ENCODE measurements at places on chromosomes 7 and 10.
A peak's percentile ranks its signal among the peaks of the same experiment; 100 is the strongest.

GRCh38 chr7:27164367-27165088, 809 bp downstream of the HOXA9 start:
- DNase-seq = peak; percentile 36

DNA sequence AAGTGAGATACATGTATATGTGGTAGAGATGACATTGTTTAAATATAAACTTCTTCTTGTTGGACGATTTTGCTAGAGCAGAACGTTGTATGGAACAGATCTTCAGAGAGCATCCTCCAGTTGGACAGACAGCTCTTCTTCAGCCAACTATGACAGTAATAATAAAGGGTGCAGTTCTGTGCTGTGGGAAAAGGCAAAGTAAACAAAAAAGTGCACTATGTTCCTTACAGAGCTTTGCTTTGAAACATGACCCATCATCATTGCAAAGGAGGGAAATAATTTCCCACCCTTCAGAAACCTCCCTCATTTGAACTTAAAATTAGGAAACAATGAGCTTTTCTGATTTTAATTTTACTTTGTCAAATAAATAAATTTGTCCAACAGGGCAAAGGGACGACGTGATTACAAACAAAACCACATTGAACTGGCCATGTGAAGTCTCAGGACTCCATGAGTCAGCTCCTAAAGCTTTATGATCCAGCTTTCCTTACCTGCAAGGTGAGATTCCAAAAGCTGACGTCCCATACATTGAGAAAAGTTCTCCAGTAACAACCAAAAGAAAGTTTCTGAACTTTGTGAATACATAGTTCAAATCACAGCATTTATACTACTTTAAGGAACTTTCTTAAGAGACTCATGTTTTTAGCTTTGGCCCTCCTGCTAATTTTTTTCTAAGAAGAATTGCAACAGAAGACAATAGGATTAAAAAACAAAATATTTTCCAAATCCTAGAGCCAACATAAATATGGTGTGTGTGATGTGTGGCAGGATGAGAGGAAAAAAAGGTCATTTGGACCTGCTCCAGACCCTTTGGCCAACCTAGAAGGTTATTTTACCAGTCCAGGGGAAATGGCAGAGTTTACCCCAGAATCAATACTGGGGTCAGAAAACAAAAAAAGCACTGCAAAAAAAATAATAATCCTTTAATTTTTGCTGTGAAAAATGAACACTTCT, 565.4 kb upstream of the NRP1 start:
- peak; percentile 34 for DNase-seq

DNA sequence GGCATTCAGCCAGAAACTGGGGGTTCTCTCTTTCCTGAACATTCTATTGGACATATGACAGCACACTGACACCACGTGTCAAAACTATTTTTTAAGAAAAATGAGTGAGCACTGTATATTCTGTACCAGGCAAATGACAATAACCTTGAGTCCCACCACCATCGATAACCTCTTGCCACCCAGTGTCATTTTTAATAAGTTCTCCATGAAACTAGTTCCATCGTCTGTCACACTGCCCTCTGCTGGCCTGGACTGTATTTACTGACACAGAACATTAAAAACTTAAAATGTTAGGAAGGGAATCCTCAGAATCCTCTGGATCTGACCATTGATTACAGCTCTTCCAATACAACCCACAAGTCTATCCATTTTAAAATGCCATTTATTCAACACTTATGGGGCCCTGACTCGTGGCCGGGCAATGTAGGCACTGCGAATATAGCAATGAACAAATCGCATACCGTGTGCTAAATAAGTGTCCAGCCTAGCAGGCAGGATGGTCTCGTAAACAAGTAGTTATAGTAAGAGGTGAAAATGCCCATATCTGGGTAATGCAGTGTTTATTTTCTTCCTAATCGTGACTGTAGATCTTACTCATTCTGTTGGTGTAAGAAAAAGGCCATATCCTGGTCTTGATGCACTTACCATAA, 35.9 kb upstream of the CACNB2 start:
- DNase-seq = no peak

GRCh38 chr10:47238331-47239095, 61.5 kb upstream of the GDF10 start:
- no peak for DNase-seq

- DNase-seq = no peak
These were observed 1122.6 kb upstream of the POT1 start for GRCh38 chr7:126052229-126052628.

DNA sequence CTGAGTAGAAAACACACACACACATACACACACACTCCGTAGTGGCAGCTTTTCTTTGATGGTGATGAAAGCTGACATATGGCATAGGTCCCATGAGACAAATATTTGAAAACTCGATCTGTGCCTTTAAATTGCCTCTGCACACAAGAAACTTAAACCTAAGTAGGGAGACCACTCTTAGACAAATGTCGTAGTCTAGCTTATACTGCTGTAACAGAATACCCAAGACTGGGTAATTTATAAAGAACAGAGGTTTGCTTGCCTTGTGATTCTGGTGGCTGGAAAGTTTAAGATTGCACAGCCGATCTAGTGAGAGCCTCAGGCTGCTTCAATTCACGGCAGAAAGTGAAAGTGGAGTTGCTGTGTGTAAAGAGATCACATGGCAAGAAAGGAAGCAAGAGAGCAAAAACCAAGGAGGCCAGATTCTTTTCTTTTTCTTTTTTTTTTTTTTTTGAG, 489.4 kb upstream of the SORCS1 start:
- DNase-seq = no peak

- no peak for DNase-seq
These were observed 701 bp downstream of the MTPAP start for GRCh38 chr10:30348378-30348776.

- peak; percentile 75 for DNase-seq
These were observed 771.6 kb upstream of the COBL start for GRCh38 chr7:52088008-52088901.

DNA sequence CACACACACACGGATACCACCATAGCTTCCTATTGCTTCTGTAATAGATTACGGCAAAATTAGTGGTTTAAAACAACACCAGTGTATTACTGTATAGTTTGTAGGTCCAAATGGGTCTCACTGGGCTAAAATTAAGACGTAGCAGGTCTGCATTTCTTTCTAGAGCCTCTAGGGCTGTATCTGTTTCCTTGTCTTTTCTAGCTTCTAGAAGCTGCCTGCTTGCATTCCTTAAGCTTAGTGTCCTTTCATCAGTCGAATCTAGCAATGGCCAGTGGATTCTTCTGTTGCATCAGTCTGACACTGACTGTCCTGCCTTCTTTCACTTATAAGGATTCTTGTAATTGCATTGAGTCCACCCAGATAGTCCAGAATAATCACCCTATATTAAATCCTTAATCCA, 882.3 kb downstream of the PCDH15 start:
- DNase-seq = no peak

GRCh38 chr10:2981361-2981801, 86.0 kb upstream of the PFKP start:
- DNase-seq = no peak

DNA sequence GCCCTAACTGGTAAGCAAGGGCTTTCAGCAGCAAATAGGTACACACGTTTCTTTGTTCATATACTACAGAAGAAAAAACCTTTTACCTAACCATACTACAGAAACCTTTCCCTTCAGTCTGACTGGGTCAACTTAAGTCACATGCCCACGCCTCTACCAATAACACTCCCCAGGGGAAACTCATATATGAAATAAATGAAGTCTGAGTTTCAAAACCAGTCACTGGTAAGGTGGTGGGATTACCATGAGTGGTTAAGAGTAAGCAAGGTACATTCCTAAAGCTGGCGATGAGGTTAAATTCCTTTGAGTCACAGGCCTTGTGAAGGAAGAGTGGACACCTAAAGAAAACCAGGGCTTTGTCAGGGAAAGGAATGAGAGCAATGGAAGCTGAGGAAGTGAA, 21.4 kb upstream of the KIF20B start:
- no peak for DNase-seq

- DNase-seq = peak; percentile 67
These were observed 15.4 kb upstream of the FKBP9 start for GRCh38 chr7:32941681-32942414.

GRCh38 chr7:157013101-157013500, 2.6 kb upstream of the MNX1 start:
- no peak for DNase-seq

DNA sequence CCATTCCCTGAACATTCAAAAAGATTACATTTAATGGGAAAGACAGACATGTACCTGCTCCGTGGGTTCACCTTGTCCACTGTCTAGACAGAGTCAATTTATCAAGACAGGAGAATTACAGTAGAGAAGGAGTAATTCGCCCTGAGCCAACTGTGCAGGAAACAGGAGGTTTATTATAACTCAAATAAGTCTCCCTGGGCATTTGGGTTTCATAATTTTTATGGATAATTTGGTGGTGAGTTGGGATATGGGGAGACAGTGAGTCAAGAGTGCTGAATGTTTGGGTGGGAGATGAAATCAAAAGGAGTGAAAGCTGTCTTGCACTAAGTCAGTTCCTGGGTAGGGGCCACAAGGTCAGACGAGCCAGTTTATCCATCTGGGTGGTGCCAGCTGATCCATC, 165.9 kb upstream of the NAMPT start:
- DNase-seq = no peak

DNA sequence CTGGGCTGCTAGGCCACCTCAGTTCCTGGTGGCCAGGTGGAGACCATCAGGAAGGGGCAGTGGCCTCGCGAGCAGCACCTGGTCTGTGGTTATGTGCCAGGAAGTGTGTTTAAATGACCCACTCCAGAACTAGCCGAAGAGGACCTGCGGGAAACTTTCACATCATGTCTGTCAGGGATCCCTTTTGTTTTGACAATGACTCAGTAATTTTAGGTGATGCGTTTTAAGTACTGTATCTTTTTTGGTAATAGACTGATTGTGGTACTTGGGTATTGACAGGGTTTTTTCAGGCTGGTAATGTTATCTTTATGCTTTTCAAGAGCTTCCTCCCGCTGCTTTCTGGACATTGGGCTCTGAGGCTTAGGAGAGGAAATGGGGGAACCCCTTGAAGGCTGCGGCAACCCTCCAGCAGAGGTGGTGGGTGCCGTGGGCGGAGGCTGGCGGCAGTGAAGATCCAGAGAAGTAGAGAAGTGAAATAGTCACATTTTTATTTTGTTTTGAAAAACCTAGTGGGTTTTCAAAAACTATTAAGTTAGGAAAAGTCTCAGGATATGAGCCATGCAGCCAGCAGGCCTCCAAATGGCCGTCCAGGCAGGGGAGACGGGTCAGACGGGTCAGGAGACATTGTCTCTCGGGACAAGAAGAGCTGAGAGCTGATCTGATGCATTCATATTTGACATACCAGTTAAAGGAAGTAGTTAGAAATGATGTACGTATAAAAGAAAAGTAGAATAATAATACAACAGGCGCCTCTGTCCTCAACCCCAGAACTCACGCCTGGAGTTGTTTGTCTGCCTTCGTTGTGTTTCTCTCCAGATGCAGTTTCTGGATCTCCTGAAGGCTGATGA, 27.7 kb downstream of the PPP2R2D start:
- DNase-seq = no peak

DNA sequence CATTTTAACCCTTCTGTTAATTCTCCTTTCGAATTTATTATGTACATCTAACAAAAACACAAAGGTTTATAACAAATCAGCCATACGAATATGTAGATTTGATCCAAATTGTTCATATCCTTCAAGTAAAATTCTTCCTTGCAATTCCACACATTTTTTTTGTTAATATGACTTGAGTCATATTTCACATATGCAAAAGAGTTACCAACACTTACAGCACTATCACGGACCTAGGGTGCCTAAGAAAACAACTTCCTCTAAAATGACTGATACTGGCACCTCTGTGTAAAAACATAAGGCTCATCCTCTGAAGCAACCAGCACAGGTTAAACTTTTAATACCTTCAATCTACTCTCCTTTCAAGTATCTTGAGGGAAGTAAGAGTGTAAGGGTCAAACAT, 451.8 kb downstream of the SEMA3D start:
- DNase-seq = no peak

DNA sequence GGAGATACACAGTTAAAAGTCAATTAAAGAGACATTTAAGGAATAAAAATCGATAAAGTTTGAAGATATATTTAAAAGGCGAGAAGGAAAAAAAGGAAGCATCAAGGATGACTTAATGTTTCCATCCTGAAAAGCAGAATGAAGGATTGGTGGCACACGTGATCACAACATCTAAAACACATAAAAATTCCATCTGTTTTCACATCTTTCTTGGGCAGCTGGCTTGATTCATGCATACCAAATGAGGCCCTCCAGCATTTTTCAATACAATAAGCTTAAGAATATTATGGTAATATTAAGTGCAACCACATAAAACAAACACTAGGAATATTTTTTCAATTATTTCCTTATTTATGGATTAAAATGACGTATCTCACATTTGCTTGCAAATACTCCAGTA, 112.6 kb downstream of the TPK1 start:
- DNase-seq = no peak

GRCh38 chr7:85068799-85069198, 118.1 kb downstream of the SEMA3D start:
- no peak for DNase-seq

GRCh38 chr7:155994279-155994811, 182.1 kb upstream of the SHH start:
- DNase-seq = no peak

DNA sequence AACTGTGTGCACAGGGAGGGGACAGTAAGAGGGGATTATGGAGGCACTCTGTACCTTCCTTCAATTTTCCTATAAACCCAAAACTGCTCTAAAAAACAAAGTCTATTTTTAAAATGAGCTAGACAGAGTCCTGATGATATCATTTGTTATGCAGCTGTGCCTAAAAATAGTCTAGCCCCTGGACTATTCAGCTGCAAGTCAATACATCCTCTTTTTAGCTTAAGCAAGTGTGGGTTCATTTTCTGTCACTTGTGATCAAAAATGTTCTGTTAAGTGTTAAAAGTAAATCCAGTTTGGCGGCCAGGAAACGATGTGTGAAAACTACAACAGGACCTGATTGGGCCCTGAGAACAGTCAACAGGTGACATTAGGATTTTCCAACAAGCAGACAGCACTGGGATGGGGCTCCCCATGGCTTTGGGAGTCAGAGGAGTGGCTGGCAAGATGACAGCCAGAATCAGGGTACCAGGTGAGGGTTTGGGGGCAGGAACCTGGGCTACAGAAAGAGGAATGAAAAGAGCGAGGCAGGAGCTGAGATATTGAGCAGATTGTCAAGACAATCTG, 33.9 kb downstream of the FAM107B start:
- no peak for DNase-seq

GRCh38 chr7:42314696-42315095, 77.7 kb upstream of the GLI3 start:
- DNase-seq = no peak

GRCh38 chr10:24901686-24902399, 50.6 kb downstream of the PRTFDC1 start:
- no peak for DNase-seq

GRCh38 chr10:114026189-114027040, 17.3 kb upstream of the ADRB1 start:
- DNase-seq = no peak

- DNase-seq = no peak
These were observed 54.0 kb downstream of the RAPGEF5 start for GRCh38 chr7:22302951-22303423.

- DNase-seq = no peak
These were observed 14.1 kb upstream of the LAMB1 start for GRCh38 chr7:108016841-108017775.

- DNase-seq = peak; percentile 38
These were observed 36.6 kb upstream of the AGR3 start for GRCh38 chr7:16918288-16918895.

All from left lung (tissue), 14 donors.